Endothelial cell (in vitro differentiated cells): ENCODE measurements at places on chromosomes 4 and X.

DNA sequence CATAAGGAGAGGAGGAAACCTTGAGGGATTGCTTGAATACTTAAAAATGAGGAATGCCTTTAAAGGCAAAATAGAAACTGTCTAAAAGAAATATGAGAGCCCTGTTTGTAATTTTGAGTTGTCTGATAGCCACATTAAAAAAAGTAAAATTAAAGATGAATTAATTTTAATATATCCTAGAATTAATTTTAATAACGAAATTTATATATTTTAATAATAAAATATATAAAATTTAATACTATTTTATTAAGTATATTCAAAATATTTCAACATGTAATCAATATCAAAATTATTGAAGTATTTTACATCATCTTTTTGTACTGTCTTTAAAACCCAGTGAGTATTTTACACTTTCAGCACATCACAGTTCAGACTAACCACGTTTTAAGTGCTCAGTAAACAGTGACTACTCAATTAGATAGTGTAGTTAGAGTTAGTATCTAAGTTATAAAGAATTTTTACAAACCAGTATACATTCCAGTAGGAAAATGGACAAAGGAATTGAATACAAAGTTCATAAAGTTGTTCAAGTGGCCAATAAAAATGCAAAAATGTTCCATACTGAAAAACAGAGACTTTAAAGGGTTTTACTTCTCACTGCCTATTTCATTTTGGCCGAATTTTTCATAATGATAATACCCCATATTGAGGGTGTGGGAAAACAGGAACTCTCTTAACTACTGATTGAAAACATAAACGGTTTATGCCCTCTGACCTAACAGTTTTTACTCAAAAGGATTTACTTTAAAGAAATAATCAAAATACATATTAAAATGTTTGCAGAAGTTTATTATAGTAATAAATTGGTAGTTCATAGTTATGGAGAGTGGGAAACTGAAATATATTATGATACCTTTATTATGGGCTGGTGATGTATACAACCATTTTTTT lies 2.9 kb downstream of the SLC30A9 start:
- no peak for DNase-seq

- no peak for DNase-seq
These were observed 554.8 kb upstream of the TENM3 start for GRCh38 chr4:181688432-181688831.

GRCh38 chrX:134171661-134172587 lies 65.1 kb upstream of the CCDC160 start:
- DNase-seq = peak; percentile 27

DNA sequence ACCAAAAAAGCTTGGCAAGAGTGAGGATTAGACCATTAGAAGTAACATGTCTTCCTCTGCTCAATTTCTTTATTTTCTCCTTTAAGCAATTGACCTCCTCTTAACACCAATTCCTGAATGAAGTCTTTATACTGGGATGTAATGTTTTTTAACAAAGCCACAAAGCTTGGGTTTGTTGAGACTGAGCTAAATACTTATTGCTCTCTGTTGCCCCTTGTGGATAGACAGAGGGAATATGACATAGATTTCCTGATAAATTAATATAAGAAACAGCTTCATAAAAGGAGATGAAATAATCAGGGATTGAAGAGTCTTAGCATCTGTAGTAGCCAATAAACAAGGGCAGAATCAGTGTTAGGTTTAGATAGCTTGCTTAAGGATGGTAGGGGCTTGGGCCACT lies 57.6 kb downstream of the CCDC160 start:
- DNase-seq = no peak

DNA sequence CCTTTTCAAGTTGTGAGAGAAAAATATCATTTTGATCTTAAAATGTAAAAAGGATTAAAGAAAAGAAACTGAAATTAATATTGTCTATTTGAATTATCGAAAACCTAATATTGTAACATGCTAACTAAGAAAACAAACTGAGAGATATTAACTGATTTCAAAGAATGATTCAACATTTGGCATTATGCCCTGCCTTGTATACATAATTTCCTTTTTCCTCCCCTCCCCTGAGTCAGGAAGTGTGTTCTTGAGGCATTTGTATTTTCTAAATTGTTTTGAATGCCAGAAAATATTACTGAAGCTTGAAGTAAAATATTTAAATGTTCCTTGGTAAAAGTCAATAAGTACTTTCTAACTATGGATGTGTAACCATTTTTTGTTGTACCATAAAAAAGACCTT lies 49.4 kb downstream of the RPS6KA3 start:
- DNase-seq = no peak

DNA sequence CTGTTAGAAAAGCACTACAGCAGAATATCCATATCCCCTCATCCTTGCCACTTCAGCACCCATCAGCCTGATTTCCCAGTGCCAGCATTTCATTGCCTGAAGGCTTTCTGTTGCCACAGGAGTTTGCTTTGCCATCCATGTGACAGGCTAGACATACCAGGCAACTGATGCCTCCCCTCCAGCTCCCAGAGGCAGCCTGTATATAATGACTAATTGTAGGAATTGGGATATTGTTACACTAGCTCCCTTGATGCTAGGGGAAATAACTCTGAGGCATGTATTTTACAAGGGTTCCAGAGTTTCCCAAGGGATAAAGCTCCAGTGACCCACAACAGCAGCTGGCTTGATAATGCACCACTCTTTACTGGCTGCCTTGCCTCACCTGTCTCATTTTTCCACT lies 608.0 kb upstream of the FTHL17 start:
- DNase-seq = no peak

DNA sequence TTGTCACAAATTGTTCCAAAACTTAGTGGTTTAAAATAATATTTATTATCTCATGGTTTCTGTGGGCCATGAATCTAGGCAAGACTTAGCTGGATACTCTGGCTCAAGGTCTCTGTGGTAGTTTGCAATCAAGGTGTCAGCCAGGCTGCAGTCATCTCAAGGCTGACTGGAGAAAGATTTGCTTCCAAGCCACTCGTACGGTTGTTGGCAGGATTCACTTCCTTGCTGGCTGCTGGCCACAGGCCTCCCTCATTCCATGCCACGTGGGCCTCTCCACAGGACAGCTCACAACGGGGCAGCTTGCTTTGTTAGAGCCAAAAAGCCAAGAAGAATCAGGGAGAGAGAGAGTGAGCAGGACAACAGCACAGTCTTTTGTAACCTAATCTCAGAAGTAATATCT lies 101.4 kb downstream of the WWC2 start:
- DNase-seq = no peak
